Fibroblast of skin of left quadriceps (primary cell): ENCODE measurements at places on chromosomes 1 and 21.

DNA sequence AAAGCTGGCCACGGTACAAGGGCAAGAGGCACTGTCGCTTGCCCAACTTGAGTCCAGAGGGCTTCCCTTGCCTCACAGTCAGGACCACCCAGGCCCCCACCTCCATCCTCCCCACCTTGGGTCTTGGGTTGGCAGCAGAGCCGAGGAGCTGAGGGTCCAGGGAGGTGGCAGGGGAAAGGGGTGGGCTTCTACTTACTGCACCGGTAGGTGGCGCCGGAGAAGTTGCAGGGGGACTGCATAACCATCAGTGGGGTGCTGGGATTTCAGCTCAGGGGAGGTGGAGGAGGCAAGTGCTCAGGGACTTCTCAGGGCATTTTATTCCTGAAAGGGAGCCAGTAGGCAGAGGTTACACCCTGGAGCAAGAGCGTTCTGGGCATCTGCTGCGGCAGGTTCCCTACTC, 44.0 kb downstream of the TRIM62 start:
- no peak for DNase-seq

- DNase-seq: no peak
Measured at GRCh38 chr1:18632218-18632588, 1.6 kb downstream of the PAX7 start.

GRCh38 chr1:23444104-23444533, 19.6 kb upstream of the TCEA3 start:
- peak; percentile 76 for DNase-seq

GRCh38 chr1:51242546-51242945, 6.5 kb downstream of the RNF11 start:
- no peak for DNase-seq

GRCh38 chr1:1910033-1910465, 5.0 kb upstream of the CALML6 start:
- no peak for DNase-seq

DNA sequence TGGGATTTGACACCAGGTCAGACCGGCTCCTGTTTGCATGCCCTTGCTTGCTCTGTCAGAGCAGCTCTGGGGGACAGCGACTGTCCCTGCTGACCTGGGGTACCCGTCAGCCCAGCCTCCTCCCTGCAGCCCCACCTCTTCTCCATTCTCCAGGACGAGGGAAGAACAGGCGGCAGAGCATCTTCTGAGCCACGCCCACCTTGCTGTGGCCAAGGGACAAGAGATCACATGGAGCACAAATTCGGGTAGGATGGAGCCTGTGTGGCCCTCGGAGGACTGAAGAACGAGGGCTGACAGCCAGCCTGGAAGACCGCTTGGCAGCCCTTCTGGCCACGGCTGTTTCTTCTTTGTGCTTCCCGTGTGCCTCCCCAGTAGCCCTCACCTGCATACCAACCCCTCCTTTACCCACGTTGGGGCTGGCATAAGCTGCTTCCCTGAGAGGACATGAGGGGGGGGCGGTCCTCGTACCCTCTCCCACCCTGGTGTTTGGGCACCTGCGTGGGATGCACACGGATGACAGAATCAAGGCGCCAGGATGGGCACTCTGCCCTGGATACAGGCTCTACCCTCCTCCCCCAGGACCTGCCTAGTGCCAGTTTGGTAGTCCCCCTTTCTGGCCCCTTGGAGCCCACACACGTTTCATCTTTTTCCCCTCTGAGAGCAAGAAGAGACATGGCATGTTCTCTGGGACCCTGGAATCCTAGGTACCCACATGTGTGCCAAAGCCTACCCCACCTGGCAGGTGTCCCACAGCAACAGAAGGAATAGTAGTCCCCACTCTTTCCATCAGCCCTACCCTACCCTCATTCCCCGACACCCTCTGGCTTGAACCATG, 26.9 kb downstream of the CDK18 start:
- DNase-seq: no peak
